ENCODE measurements at places on chromosomes 16 and 17.
A peak's percentile ranks its signal among the peaks of the same experiment; 100 is the strongest.

- DNase-seq, result no peak
These were observed 148.3 kb downstream of the CDH8 start for GRCh38 chr16:61887903-61888302.

DNA sequence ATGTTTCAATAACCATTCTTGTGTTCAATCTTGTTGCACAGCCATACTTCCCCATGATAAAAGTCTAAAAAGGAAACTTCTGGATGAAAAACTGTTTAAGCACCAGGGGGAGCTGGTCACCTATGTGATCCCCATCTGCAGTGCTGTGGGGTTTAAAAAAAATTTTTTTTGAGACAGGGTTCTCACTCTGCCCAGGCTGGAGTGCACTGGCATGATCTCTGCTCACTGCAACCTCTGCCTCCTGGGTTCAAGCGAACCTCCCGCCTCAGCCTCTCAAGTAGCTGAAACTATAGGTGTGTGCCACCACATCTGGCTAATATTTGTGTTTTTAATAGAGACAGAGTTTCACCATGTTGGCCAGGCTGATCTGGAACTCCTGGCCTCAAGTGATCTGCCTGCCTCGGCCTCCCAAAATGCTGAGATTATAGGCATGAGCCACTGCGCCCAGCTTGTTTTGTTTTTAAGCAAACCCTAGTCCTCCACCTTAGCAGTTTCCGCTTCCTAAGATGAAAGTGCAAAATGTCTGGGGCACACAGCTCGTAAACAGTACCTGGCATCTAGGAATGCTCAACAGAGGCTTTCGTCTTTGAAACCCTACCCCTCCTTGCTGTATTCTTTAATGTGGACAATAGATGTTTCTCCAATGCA is 25.4 kb downstream of the DNAJA2 start:
- no peak for DNase-seq

- no peak for DNase-seq
These were observed 15.0 kb downstream of the SLC7A5 start for GRCh38 chr16:87854053-87854906.

- DNase-seq, result no peak
These were observed 31.3 kb upstream of the KPNB1 start for GRCh38 chr17:47618410-47618809.

GRCh38 chr17:4982305-4982704 is 5.2 kb downstream of the CAMTA2 start:
- DNase-seq, result no peak

GRCh38 chr17:307741-308507 is 44.7 kb downstream of the RPH3AL start:
- DNase-seq, result no peak

GRCh38 chr17:36592716-36593321 is 1.1 kb downstream of the DHRS11 start:
- no peak for DNase-seq

DNA sequence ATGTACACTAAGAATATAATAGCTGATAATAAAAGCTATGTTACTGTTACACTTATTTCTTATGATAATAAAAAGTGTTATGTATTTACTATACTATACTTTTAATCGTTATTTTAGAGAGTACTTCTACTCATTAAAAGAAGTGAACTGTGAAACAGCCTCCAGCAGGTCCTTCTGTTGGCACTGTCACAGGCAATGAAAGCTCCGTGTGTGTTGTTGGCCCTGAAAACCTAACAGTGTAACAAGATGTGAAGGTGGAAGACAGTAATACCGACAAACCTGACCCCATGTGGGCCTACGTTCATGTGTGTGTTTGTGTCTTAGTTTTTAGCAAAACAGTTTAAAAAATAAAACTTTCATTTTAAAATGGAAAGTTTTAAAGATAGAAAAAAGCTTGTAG is 91.8 kb downstream of the STH start:
- no peak for DNase-seq

DNA sequence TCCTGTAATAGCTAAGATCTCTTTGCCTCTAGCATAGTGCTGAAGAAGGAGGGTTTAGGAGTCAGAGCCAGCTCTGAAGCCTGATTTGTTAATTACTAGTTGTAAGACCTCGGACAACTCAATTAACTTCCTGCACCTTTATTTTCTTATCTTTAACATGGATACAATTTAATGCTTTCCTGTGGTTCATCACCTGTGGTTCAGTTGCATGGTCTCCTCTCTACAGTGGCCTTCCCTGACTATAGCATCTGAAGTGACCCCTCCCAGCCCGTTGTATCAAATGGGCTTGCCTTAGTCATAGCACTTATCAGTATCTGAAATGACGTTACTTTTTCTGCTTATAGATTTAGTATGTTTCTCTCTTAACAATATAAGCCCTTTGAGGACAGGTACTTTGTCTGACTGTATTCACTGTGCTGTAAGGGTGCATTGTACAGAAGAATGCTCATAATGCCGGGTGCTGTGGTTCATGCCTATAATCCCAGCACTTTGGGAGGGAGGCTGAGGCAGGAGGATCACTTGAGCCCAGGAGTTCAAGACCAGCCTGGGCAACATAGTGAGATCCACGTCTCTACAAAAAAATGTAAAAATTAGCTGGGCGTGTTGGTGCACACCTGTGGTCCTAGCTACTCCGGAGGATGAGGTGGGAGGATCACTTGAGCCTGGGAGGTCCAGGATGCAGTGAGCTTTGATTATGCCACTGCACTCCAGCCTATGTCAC is 2.6 kb upstream of the NDE1 start:
- DNase-seq, result no peak

DNA sequence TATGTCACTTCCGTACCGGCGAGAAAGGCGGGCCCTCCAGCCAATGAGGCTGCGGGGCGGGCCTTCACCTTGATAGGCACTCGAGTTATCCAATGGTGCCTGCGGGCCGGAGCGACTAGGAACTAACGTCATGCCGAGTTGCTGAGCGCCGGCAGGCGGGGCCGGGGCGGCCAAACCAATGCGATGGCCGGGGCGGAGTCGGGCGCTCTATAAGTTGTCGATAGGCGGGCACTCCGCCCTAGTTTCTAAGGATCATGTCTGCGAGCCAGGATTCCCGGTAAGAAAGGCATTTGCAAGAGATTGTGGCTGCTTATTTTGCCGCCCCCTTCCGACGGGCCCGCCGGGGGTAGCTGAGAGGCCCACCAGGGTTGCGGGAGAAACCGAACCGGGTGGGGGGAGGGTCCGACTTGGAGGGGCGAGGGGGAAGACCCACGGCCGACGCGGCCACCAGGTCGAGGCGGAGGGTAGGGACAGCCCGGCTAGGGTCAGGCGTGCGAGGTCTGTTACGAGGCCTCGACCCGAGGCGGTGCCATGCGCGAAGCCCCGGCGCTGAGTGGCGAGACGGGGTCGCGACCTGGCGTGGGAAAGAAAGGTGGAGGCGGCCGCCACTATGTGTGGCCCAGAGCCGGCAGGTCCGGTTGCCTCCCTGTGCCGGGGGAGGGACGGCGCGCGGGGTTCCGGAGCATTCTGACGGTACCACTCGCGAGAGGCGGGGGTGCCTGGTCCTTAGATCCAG is 6.7 kb upstream of the CD68 start:
- peak; percentile 99 for DNase-seq

- no peak for DNase-seq
These were observed 527.0 kb downstream of the MAF start for GRCh38 chr16:79073566-79073965.

DNA sequence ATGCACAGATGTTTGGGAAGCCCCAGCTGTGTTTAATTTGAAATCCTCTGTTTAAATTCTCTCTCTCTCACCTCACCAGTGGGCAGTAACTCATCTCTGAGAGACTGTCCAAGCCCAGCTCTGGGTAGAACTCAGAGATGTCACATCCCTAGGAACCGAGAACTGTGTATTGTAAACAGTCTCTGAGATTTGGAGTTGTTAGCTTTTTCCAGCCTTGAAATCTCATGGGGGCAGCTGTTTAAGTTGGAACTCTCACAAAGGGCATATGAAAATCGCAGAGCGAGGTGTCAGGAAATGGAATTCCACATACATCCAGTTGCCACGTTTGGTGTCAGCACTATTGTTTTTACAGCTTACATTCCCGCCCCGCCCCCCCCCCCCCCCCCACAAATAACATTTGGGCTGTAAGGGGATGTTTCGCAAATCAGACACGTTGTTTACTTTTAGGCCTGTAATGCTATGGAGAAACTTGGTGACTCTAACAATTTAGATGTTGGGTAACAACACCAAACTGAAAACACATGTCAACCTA is 34.3 kb downstream of the VPS35L start:
- no peak for DNase-seq

- no peak for DNase-seq
These were observed 37.2 kb downstream of the SIAH1 start for GRCh38 chr16:48347980-48348379.

DNA sequence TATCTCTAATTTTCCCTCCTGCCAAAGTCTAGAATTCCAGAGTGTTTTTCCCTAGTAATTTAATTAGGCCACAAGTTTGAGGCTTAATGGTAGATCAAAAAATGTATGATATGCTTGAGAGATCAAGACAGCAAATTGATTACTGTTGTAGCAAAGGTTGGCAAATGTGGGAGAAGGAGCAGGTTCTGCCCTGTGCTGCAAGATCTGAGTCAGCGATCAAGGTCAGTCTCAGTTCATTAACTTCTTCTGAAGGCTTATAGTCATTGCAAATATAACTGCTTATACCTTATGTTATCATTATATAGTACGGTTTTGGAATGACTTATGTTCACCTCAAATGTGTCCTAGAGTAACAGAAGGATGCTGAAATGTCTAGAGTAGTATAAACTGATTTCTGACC is 231.1 kb upstream of the TBX2 start:
- no peak for DNase-seq

- no peak for DNase-seq
These were observed 529.1 kb downstream of the HS3ST4 start for GRCh38 chr16:26220894-26221293.

GRCh38 chr17:3556916-3557767 is 470 bp downstream of the TRPV3 start:
- no peak for DNase-seq

DNA sequence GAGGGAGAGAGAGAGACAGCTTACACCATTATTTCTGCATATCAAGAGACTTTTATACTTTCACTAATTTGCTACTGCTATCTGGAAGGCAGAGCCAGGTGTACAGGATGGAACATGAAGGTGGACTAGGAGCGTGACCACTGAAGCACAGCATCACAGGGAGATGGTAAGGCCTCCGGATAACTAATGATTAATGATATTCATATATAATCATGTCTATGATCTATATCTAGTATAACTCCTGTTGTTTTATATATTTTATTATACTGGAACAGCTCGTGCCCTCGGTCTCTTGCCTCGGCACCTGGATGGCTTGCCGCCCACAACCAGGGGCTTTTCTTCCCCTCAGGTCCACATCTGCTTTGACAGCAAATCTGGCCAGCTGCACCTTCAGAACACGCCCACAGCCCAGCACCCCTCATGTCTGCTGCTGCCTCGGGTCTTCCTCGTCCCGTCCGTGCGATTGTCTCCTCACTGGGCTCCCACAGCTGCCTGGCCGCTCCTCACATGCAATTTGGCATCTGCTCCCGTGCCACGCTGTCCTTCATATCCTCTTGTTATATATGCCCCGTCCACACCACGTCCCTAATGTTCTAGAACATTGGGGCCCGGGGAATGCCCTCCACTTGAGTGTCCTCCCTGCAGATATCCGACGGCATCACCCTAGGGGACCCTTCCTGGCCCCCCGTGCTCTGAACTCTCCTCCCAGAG is 10.2 kb upstream of the DEF8 start:
- no peak for DNase-seq

- DNase-seq, result no peak
These were observed 7.0 kb upstream of the CSNK1D start for GRCh38 chr17:82280537-82280936.

Measured in stimulated activated CD8-positive, alpha-beta memory T cell treated with anti-CD3 and anti-CD28 coated beads, Interleukin-2, amount 100 ng/mL, for 1 hour (primary cell).